ENCODE measurements at places on chromosomes 11 and 22. TPM values are rescaled to one million over a fixed set of nuclear protein-coding genes. Genes with fewer than 3 reads are reported as not detected.

Gene DAGLA
- total RNA-seq: 0.09 TPM

Gene MPZL3
- total RNA-seq: 16.5 TPM

Gene SMIM35
- not detected for total RNA-seq

Gene YPEL1
- total RNA-seq: not detected

Gene ATXN10
- total RNA-seq: 102 TPM

Gene RNF169
- 10.8 TPM for total RNA-seq

Gene NXPE4
- total RNA-seq: not detected

Gene UBQLN3
- total RNA-seq: not detected

Gene MMP10
- total RNA-seq: 2.8 TPM

Gene CCT8L2
- not detected for total RNA-seq

Gene TESMIN
- 9.6 TPM for total RNA-seq

Gene GTSE1
- 9.2 TPM for total RNA-seq

Gene MUC5B
- not detected for total RNA-seq

Gene VSIG2
- 0.63 TPM for total RNA-seq

Gene PYGM
- total RNA-seq: 0.14 TPM

Gene OR2AT4
- total RNA-seq: not detected

Gene PRODH
- total RNA-seq: 8.7 TPM

Gene P2RX3
- total RNA-seq: not detected

Gene OR51B6
- total RNA-seq: not detected

Gene OR8H3
- not detected for total RNA-seq

Gene C11orf16
- not detected for total RNA-seq

Gene FGF4
- not detected for total RNA-seq

Gene SVIP
- total RNA-seq: 6.9 TPM

Gene PHOX2A
- not detected for total RNA-seq

Gene CACNA1I
- 0.07 TPM for total RNA-seq

Gene USP2
- total RNA-seq: 1.9 TPM

Gene KRTAP5-9
- not detected for total RNA-seq

Gene ROBO4
- not detected for total RNA-seq

Gene OR5AR1
- not detected for total RNA-seq

Gene IGLL1
- not detected for total RNA-seq

Gene CDC42EP2
- 9.5 TPM for total RNA-seq

Gene SIDT2
- 14.0 TPM for total RNA-seq

Gene CCDC87
- total RNA-seq: 0.23 TPM

Gene LUZP2
- 0.07 TPM for total RNA-seq

Gene MS4A18
- not detected for total RNA-seq

Gene RSF1
- 40.6 TPM for total RNA-seq

Gene RIBC2
- 0.46 TPM for total RNA-seq

Gene PRMT3
- 26.9 TPM for total RNA-seq

All from airway epithelial cell (primary cell).